Umbilical cord (tissue), 2 donors: ENCODE measurements at places on chromosomes 5 and 9.

GRCh38 chr9:134663753-134664415, 22.3 kb downstream of the COL5A1 start:
- DNase-seq: no peak

DNA sequence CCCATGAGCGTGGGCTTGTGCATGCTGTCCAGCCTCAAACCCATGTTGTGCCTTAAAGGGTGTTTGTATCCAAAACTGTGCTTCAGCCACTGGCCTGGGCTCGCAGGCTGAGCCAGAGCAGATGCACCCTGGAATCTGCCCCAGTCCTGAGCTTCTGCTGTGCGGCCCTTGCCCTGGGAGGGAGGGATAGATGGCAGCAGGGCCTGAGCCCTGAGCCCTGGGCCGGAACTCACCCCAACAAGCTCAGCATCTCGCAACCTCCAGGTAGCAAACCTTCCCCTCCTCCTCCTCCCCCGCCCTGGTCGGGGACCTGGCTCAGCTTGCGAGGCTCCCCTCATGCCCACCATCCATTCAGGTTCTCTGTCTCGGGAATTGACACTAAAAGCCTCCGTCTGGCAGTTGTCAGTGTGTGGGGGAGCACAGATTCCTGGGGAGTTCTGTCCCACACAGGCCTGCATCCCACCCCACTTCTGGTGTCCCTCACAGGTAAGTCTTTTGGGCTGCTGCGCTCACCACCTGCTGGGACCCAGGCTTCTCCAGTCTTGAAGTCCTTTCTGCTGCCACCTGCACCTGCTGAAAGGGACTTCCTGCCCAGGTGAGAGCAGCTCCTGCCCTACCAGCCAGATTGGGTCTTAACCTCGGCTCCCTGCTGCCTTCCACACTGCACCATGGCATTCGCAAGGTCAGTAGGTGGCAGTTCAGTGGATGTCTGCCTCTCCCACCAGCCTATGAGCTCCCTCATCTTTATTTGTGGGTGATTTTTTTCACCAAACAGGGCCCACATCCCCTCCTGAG, 55.2 kb upstream of the OLFM1 start:
- no peak for DNase-seq

- no peak for DNase-seq
Measured at GRCh38 chr9:36548454-36548853, 24.2 kb upstream of the MELK start.

- DNase-seq: peak; percentile 49
Measured at GRCh38 chr5:123365156-123365555, 58.0 kb downstream of the CEP120 start.

DNA sequence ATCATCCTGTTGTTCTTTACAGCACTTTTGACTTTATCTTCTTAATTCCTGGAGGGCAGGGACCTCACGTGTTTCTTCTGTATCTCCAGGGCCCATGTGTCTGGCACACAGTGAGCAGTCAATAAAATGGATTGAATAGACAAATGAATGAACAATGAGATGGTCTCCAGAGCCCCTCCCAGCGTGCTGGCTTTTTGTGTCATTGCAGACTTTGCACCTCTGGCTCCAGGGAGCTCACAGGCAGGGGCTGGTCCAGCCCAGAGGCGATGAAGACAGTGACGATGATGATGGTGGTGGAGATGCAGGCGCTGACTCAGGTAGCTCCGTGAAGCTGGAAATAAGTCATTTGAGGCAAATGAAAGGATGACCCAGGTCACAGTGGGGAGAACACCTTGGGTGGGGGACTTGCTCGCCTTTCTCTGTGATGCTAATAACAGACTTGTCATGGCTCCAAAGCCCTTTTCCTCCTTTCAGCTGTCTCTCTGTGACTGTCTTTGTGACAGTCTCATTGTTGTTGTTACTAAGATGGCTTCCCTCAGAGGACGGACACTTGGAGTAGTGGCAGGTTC, 30.4 kb upstream of the FABP6 start:
- no peak for DNase-seq

DNA sequence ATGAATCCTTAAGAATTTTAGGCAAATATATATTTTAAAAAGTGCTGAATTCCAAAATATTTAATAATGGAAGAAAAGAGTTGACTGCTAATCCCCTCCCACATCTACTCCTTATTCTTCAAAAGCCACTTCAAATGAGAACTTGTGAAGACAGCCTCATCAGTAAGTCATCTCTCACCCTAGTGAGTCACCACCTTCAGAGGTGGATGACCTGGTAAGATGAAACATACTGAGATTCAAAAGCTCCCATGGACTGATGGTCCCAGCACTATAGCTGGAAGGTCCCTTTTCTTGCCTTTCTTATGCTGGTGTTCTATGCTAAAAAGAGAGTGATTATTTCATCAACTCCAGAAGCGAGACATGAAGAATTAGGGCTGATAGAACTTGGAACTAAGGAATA, 37.8 kb upstream of the SPDL1 start:
- DNase-seq: no peak

DNA sequence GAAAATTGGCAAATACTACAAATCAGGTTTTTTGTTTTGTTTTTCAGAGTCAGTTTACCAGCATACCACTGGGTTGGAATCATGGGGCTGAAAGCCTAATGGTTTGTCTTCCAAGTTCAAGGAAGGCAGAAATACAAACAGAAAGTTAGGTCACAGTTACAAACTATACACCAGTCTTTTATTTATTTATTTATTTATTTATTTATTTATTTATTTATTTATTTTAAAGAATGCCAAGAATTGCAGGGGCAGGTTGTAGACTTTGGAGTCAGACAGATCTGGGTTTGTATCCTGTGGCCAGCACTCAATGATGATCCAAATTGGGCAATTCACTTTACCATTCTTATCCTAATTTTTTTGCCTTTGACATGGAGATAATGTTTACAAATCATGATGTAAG, 353.9 kb downstream of the ASTN2 start:
- DNase-seq: no peak

GRCh38 chr5:125700380-125700861, 722.8 kb upstream of the GRAMD2B start:
- peak; percentile 66 for DNase-seq

GRCh38 chr9:38084556-38084880, 15.5 kb upstream of the SHB start:
- no peak for DNase-seq

- DNase-seq: peak; percentile 37
Measured at GRCh38 chr5:170333161-170333910, 35.8 kb upstream of the LCP2 start.

GRCh38 chr9:83431101-83432060, 106.8 kb downstream of the FRMD3 start:
- no peak for DNase-seq

- no peak for DNase-seq
Measured at GRCh38 chr9:114445616-114446015, 57.8 kb upstream of the AKNA start.

DNA sequence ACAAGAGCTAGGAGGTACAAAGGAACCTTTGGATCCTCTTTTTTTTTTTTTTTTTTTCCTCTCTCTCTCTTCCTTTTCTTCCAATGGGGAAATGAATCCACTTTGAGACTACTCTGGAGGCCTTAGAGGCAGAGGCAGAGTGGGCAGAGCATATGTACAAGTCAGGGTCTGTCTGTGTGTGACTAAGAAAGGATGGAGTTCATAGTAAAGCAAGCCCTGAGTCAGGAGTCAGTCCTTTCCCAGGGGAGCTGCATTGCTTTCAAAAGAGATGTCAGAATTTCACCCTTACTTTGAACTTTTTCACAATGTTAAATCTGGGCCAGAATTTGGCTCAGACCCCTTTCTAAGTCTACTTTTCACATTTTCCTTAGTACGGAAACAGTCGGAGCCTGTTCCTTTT, 792.4 kb upstream of the C9orf72 start:
- no peak for DNase-seq

DNA sequence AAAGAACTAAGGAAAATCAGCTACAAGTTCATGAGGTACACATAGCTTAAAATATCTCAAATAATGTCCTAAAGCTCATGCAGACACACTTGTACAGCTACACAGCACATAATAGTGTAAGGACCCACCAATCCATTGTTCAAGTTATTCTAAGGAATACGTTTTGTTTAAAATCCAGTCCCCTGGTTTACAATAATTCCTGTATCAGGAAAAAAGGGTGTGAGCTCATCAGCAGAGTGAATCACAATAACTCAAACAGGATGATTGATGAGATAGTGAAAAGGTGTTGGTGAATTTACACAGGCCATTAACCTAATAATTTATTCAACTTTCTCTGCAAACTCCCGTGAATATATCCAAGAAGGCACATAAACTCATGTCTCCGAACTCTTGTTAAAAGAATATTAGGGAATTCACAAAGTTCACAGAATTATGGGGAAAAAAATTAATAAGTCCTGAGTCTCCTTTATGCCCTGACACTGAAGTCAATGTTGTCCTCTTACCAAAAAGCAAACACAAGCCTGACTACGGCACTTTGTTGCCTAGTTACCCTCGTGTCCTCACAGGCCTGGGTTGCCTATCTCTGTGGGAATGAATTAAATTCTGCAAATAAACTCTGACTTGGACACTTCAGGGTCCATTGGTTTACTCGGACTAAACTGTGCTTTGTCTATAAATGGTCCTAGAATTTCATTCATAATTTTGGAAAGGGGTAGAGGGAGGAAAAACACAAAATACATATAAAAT, 142.8 kb upstream of the PDE4D start:
- DNase-seq: no peak

GRCh38 chr9:4967523-4967922, 17.5 kb upstream of the JAK2 start:
- peak; percentile 25 for DNase-seq

DNA sequence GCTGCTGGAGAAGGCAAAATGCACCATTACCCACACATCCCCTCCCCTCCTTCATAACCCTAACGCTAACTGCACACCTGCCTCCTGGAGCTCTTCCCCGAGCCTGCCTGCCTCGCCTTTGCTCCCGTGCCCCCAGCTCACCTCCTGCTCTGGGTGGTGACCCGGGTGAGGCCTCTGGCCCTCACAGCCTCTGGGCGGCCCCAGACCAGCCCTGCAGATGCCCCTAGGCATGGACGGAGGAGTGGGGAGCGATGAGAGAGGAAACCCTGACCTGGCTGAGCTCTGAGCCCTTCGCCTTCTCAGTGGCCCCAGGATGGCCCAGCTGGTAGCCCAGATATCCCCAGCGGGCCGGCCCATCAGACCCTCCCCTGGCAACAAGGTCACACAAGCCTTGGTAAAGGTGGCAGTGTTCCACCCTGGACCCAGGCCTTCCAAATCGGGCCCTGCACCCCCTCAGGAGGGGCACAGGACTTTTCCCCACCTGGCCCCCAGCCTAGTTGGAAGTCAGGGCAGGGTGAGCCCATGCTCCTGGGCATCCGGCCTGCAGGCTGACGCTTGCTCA, 14.5 kb upstream of the CAMSAP1 start:
- DNase-seq: no peak

GRCh38 chr9:94805051-94805489, 78.6 kb downstream of the AOPEP start:
- no peak for DNase-seq

GRCh38 chr5:173320259-173320658, 8.0 kb downstream of the STC2 start:
- peak; percentile 97 for DNase-seq

- DNase-seq: no peak
Measured at GRCh38 chr5:59988396-59988795, 94.9 kb upstream of the PDE4D start.

- DNase-seq: no peak
Measured at GRCh38 chr5:115329475-115329874, 33.0 kb upstream of the CCDC112 start.

DNA sequence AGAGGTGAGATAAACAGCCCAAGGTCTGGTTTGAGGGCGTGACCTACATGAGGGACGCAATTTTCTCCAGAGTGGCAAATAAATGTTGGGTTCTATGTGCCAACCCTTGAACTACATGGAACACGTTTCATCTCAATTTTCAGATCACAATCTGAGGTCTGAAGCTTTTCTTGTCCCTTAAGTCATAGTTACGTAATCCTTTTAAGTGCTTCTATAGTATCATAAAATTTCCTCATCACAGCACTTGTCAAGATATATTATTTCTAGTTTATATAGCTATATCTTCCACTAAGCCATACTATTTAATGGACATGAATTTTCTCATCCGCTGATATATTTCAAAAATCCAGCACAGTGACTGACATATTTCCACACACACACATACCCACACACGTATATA, 53.1 kb upstream of the GRIN3A start:
- no peak for DNase-seq

DNA sequence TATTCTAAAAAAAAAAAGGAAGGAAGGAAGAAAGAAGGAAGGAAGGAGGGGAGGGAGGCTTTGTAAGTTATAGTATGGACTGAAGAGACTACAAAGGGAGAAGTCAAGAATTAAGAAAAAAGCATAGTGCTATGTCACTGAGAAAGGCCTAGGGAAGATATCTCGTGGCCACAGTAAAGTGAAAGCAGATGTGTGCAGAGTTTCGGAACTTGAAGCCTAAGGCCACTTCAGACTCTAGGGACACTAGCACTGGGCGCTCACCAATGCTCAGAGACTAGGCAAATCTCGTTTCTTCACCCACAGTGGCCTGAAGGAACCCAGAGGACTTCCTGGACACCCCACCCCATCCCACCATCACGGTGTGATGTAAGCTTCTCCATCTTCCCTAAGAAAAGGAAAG, 181.4 kb upstream of the TRPM3 start:
- no peak for DNase-seq
